ENCODE measurements at places on chromosomes 13 and 19. TPM values are rescaled to one million over a fixed set of nuclear protein-coding genes. Genes with fewer than 3 reads are reported as not detected.

Gene SMG9
- 9.2 TPM for total RNA-seq

DNA sequence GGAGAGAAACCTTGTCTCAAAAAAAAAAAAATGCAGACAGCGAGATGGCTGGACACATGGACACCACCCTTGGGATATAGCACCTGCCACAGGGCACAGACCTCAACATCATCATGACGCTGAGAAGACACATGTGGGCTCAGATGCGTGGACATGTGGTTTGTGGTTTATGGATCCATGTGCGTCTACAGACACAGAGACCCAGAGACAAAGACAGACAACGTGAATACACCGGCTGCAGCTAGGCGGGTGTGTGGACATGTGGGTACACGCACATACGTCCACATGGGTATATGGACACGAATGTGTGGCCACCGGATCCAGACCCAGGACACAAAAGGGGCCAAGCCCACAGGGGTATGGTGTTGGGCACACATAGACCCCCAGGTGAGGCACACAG, 1.3 kb downstream of the TNFSF14 start:
- no peak overlapping the region for H3K4me3 ChIP-seq
- no peaks in the 10 kb centered on the region for H3K4me1 ChIP-seq
- no peaks in the 10 kb centered on the region for H3K36me3 ChIP-seq
- DNase-seq = no peak

Gene C19orf33
- total RNA-seq = 134 TPM

DNA sequence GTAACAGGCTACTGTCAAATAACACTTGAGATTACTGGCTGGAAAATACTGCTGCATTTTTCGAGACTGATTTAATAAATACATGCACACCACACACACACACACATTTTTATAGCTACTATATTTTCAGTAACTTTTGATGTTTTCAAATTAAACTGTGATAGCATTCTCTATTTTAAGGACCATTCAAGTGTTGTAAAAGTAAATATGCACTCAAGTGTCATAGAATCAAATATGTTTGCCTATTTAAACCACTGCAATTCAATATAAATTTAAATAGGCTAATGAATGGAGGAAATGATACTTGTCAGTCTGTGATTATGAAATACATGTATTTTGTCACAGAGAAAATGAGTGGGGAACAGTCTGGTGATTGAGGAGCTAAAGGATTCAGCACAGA, 86.7 kb upstream of the TUBA3C start:
- H3K27ac ChIP-seq = no peak overlapping the region
- no peaks in the 10 kb centered on the region for H3K36me3 ChIP-seq
- no peak for DNase-seq

Gene ACP7
- total RNA-seq = not detected

Gene KCNJ14
- total RNA-seq = 1.4 TPM

DNA sequence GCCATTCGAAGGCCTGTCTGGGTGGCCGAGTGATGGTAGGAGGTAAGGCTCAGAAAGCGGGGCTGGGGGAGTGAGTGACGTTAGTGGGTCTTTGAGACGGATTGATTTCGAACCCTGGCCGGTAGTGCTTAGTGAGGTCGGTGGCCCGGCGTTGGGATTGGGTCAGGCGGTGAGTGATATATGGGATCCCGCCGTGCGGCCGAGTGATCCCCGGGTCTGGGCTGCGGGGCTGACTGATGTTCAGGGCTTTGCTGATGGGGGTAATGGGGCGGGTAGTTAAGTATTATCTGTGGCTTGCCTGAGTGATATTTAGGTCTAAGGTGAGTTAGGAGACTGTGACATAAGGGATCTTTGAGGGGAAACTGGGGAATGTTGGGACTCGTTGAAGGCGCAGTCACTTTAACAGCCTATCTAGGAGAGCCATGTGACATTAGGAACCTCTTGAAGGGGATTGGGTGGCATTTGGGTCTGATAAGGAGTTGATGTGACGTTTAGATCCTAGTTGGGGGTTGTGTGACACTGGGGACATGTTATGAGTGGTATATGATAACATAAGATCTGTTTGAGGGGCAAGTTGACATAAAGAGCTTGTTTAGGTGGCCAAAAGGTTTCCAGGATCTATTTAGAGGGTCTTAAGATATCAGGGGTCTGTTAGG, 543 bp downstream of the PSMC4 start:
- H3K27ac ChIP-seq = peak overlapping the region; percentile 45
- H3K4me3 ChIP-seq = peak overlapping the region; percentile 72
- no peaks in the 10 kb centered on the region for H3K27me3 ChIP-seq
- no peak for DNase-seq
- H3K36me3 ChIP-seq = peaks cover 30% of the 10 kb centered on the region
- peaks cover 14% of the 10 kb centered on the region for H3K4me1 ChIP-seq

DNA sequence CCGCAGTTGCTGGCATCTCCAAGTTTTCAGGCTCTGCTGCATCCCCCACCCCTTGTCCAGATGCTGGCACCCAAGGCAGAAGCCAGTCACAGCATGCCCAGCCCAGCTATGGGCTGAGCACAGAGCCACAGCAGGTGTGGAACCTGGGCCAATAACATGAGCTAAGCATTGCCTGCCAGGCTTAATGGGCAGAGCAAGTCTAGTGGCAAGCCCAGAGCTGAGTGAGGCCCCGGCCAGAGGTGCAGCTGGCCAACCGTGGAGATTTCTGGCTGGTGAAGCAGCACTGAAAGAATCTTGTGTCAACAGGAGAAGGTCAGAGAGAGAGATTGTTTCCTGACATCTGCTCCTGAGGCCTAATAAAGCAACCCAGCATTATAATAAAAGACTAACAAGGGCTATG, 111.0 kb downstream of the B3GLCT start:
- H3K27me3 ChIP-seq = no peaks in the 10 kb centered on the region
- H3K4me1 ChIP-seq = no peaks in the 10 kb centered on the region
- DNase-seq = no peak

Gene ZNF765
- total RNA-seq = 16.3 TPM

Measured in spinal cord (tissue), 10 donors.